Activated CD4-positive, alpha-beta T cell treated with anti-CD3 and anti-CD28 coated beads, Interleukin-2, amount 50 U/mL, for 16 hours (primary cell): ENCODE measurements at places on chromosomes 1 and 21.

DNA sequence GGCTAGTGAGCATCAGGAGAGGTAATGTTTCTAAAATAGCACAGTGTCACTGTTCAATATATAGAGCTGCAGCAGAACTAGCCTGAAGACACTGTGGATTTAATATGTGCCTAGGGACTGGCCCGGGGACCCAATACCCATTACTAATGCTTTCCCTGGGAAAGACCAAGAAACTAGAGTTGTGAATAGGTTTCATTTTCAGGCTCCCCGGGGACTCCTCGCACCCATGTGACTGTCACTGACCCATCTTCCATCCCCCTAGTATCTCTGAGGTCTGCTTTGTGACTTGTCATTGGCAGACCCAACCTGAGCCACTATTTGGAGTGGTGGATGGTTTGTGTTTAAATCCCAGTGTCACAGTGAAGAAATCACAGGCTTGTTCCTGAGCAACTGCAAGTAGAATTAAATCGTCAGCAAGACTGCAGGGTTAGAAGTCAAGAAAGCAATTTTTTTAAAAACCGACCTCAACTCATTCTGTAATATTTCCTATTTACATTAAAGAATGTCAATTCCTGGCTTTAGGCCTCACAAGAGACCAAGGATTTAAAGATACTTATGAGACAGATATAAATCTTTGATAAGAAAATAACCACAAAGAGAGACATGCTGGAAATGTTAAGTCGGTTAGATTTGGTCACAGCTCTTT is 130.0 kb upstream of the TNR start:
- no peak for DNase-seq

DNA sequence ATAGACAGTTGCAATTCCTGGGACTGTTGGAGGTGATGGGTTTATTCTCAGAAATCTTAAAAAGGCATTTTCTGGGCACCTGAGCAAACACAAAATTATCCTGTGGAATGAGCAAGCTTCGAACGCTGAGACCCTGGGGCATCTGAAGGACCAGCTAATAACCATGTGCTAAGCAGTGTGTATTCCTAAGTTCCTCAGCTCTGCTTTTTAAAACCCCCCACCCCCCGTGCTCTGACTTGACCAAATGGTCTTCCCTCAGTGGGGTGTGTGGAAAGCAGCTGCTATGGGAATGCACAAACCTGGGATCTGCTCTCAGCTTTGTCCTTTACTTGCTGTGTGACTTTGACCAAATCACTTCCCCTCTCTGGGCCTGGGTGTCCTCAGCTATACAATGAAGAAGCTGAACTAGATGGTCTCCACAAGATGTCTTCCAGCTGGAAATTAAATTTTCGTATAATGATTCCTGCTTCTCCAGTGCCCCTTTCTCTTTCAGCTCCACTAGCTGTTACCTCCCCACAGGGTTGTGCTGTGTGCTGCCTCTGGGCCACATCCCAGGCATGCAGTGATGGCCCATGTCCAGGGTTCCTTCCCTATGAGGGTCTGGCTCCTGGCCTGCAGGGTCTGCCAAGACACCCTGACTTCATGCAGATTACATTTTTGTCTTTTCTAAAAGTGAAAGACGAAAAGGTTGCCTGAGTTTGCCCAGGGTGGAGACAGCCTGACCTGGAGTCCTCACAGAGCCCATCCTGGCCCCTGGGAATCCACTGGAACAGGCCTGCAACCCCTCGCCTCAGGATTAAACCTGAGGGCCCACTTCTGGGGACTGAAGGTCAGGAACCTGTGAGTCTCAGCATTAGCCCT is 14.9 kb upstream of the CD247 start:
- no peak for DNase-seq

DNA sequence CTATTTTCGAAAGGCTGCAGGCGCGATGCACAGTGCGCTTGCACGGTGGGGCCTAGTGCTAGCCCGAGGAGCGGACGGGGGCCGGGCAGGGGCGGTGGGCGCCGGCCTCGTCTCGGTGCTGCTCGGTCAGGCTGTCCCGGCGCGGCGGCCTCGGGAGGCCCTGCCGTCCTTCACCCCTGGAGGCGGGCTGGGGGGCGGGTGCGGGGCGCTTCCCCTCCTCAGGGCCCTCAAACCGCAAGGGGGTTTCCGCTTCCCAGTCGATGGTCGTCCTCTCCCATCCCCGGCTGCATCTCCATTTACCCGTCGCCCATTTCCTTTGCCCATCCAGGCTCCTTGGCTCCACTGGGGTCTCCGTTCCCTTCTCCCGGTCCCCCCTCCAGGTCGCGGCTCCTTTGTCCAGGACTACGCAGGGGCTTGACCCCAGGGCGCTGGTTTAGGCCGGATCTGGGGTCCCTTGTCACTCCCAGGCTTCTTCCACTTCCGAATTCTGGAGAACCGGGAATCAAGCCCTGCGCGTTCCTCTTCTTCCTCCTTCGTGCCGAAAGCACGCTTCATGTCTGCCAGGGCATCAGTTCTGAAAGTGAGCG is 196.3 kb upstream of the LMO4 start:
- no peak for DNase-seq

- no peak for DNase-seq
Observed at GRCh38 chr1:117710710-117711109, 104.9 kb downstream of the TENT5C start.

DNA sequence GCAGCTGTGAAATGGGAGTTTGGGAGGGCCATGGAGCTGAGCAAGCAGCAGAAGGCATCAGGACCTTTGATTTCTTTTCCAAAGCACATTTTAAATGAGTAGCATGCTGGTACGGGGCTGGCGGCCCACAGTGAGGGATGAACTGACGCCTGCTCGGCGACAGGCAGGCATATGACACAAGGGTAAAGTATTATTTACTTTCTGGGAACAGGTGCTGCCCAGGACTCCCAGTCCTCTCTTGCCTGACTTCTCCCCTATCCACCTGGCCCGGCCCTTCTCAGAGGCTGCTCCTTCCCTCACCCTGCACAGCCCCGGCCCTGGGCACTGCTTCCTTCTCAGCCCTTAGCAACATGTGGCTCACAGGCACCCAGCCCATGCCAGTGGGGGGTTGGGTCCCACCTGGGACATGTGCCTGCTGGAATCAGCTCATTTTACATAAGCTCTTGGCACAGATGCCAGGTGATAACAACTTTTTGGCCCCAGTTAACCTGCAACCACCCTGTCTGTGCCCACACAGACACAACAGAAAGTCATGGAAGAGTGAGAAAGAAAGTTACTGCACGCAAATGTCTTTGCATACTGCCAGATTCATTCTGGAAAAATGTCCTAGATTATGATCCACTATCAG is 112.3 kb upstream of the GADD45A start:
- no peak for DNase-seq

- DNase-seq, result no peak
Observed at GRCh38 chr1:10196976-10197375, 13.4 kb upstream of the KIF1B start.

GRCh38 chr21:16913010-16913409 is 599.8 kb upstream of the CXADR start:
- no peak for DNase-seq

DNA sequence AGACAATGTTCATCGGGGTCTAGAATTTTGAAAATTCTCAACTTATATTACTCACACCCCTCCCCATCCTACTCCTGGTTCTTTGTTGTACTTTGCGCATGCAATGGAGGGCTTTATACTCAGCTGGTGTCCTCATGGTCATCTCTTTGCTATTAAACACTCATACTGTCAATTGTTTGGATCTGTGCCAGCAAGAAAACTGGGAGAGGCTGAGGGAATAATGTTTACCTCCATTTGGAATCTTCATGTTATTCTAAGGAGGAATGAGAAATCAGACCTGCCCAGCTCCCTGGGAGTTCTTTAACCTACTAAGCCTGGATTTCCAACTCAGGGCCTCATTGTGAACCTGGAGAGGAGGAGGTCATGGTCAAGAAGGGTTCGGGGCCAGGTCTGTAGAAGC is 143.9 kb upstream of the DNAH14 start:
- DNase-seq, result no peak

GRCh38 chr1:54816130-54816529 is 15.0 kb upstream of the TTC22 start:
- DNase-seq, result no peak

GRCh38 chr1:108200687-108201051 is 526 bp upstream of the SLC25A24 start:
- DNase-seq, result peak; percentile 60

GRCh38 chr1:110210604-110211495 is 736 bp downstream of the KCNC4 start:
- DNase-seq, result peak; percentile 61

- no peak for DNase-seq
Observed at GRCh38 chr1:207893737-207894582, 17.0 kb downstream of the CD34 start.

GRCh38 chr1:33244809-33245186 is 11.5 kb upstream of the ZNF362 start:
- no peak for DNase-seq

DNA sequence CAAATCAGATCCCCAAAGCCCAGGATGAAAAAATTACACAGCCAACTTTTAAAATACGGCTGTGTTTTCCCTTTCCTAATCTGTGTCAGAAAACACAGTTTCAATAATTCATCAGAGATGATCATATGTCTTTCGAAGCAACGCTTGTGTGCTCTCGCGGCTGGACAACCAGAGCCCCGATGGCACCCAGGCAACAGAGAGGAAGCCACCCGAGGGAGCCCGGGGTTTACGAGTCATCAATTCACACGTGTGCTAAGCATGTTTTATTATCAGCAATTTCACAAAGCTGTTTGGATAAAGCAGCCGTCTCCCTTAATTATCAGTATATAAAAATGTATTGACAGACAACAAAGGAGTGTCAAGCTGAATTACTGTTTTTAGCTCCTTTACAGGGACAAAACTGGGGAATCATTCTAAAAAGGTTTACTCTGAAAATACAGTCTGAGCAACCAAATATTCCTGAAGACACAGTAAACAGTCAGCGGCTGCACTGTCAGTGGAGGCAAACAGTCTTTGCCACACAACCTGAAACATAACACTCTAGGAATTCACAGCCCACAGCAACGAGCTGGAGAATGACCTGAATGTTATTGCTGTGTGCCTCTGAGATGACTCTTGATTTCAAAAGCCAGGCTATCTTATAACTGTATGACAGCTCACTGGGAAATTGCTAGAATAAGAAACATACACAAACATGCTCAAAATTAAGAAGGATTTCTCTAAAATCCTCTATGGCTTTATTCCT is 201.0 kb downstream of the SIPA1L2 start:
- no peak for DNase-seq
